ENCODE measurements at places on chromosomes 12 and 14.
A peak's percentile ranks its signal among the peaks of the same experiment; 100 is the strongest.

DNA sequence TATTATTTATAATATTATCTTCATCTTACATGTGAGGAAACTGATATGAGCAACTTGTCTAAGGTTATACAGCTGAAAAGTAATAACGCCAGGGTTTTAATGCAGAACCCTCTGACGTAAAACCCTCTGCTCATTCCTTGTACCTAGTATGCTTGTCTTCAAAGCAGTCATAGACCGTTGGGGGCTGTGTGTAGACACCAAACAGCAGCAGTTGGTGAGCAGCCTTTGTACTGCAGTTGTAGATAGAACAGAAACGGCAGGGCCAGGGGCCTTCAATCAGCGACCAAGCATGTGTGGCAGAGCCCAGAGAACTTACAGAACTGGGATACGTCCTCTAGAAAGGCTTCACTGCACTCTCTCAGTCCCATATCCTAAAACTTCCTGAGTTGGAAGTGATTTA is 28.1 kb downstream of the EVL start:
- no peak for DNase-seq

DNA sequence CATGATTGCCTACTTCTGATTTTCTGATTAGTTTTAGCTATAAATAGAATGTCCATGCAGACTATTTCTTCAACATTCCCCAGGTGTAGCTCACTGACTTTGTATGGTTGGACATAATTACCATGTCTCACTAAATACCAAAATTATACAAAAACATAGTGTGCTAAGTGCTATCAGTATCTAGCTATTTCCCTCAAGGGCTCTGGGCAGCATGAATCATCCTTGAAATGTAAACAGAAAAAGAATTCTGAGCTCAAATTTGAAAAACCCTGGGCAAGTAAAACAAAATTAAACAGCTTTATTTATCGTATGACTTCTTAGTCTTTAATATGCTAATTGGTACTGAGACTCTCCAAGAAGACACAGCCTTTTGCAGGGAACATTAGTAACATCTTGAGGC is 82.9 kb downstream of the SPATA7 start:
- no peak for DNase-seq

GRCh38 chr14:50941151-50941550 is 3.1 kb downstream of the PYGL start:
- no peak for DNase-seq

GRCh38 chr14:38593476-38593875 is 337.6 kb upstream of the CLEC14A start:
- no peak for DNase-seq

- no peak for DNase-seq
These were observed 9.4 kb upstream of the OSBPL8 start for GRCh38 chr12:76568888-76569551.

GRCh38 chr14:65496178-65496993 is 83.9 kb downstream of the FUT8 start:
- DNase-seq, result no peak

GRCh38 chr12:94602024-94602423 is 48.3 kb downstream of the TMCC3 start:
- DNase-seq, result no peak

DNA sequence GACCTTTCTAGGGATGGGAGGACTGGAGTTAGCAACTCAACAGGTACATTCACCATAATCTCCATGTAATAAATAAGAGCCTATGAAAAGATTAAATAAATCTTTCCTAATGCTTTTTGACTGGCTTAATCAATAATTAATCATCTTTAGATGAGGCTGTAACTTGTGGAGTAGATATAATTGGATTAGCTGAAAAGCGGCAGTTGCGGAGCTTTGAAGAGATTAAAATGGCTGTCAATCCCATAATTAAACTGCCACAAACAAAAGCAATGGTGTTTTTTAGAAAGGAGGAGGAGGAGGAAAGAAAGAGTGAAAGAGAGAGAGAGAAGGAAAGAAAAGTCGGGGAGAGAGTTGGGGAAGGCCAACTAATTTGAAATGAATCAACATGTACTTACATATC is 70.7 kb upstream of the TMEM263 start:
- DNase-seq, result no peak

DNA sequence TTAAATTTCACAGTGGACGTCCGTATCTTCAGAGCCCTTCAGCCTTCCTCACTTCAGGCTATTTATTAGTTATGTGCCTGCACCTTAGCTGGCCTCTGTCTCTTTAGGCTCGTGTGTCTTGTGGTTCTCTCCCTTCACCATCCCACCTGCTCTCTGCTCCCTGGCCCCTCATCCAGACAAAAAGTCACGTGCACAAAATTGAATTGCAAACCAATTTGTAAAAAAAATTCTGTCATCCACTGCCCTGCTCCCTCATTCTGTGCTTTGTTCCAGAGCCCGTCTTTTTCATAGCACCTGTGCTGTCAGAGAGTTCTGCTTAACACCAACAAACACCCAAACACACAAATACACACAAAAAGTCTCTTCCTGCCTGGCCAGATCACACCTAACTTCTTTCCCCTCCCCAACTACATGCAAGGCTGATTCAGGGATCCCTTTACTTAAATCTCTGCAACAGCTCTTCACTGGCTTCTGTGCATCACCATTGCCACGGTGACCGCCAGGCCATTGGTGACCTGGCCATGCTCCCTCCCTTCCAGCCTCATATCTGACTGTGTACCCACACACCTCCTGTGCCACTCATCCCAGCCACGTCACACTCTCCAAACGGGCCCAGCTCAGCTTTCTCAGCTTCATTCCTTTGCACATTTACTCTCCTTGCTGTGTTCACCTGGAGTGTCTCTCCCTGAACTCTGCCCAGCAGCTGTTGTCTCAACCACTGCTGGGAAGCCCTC is 205.7 kb downstream of the TTC8 start:
- DNase-seq, result no peak

GRCh38 chr12:52014567-52015530 is 8.1 kb downstream of the TAMALIN start:
- DNase-seq, result peak; percentile 34

DNA sequence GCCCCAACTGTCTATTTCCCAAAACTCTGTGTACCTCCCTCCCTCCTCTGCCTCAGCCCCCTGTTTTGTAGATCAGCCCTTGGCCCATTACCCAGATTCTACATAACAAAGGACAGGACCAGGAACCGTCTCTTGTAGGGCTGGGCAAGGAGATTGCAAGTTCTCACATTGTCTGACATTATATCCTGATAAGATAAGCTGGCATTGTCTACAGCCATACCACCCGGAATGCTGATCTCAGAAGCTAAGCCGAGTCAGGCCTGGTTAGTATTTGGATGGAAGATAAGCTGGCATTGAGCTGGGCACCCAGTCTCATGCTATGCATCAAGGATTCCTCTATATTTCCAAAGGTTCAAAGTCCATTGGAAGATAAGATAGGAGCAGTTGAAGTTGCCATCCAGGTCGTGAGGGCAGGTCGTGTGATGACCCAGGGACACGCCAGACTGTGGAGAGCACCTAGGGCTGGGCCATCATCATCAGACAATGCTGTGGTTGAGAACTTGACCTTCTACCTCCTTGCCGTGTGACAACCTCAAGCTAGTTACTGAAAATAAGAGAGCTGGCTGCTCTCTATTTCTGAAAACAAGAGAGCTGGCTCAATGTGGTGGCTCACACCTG is 29.5 kb downstream of the PHETA1 start:
- DNase-seq, result no peak

- DNase-seq, result no peak
These were observed 22.3 kb upstream of the PLEKHH1 start for GRCh38 chr14:67510836-67511235.

- DNase-seq, result no peak
These were observed 157.4 kb upstream of the FOXN3 start for GRCh38 chr14:89574420-89574819.

GRCh38 chr12:50016501-50017475 is 8.5 kb downstream of the RACGAP1 start:
- DNase-seq, result peak; percentile 33

DNA sequence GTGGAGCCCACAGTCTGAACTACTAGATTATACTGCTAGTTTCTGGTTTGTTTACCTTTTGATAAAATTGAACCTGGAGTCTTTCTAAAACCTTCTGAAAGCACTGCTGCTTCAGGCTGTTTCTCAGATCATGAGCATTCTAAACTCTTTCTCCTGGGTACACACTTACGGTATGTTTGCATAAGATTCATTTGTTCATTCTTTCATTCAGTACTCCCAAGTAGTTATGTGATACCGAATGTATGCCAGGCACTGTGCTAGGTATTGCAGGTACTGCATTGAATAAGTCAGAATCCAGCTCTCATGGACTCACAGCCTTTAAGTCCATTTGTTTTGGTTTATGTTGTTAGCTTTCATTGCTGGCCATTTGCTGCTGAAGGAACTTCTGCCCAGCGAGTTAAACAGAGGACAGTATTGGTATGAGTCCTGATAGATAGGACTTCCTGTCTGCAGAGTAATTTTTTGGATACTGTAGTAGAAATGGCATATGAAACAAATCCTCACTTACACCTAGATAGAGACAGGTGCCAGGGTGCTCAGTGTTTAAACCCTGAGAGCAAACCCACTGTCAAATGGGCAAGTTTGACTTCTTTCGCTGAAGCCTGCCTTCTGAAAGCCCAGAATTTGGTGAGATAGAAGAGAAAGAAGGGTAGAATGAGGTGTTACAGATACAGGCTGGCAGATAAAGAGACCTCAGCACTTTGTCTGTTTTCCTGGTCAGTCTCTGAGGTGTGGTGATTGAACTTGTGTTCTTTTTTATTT is 2.1 kb downstream of the SUSD6 start:
- no peak for DNase-seq

DNA sequence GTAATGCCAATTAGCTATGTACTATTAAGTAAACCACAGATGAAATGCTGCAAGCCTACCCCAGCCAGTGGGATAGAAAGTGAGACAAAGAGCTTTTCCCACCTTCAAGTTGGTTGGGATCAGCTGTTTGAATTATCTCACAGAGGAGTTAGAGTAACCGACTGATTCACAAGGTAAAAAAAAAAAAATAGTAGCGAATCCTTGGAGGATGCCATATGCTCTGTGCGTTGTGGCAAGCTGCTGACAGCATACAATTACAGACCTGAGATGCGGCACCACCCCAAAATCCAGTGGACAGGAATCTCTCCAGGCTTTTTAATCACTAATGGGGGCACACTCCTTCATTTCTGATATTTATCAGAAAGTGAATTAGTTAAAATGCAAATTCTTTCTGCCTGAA is 157.0 kb upstream of the RMST start:
- DNase-seq, result no peak

- no peak for DNase-seq
These were observed 10.0 kb downstream of the NUAK1 start for GRCh38 chr12:106128585-106129328.

GRCh38 chr12:120843472-120843871 is 60.7 kb downstream of the SPPL3 start:
- no peak for DNase-seq

GRCh38 chr14:105330491-105330895 is 15.9 kb downstream of the PACS2 start:
- DNase-seq, result no peak

DNA sequence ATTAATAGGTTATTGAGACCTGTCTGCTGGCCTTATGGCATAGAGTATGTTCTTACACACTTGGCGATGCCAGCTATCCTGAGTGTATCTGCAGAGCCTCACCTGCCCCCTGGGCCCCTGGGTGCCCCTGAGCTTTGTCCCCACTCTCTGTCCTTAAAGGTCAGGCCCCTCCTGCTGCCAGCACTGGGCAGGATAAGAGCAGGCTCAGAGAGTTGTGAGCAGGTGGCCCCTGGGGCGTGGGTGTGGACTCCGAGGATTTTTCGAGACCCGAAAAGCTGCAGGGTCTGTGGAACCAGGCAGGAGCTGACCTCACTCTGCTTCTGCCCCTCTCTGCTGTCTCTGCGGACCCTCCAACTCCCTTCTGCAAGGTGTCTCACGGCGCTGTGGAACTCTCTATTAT is 8.2 kb downstream of the HIP1R start:
- no peak for DNase-seq

DNA sequence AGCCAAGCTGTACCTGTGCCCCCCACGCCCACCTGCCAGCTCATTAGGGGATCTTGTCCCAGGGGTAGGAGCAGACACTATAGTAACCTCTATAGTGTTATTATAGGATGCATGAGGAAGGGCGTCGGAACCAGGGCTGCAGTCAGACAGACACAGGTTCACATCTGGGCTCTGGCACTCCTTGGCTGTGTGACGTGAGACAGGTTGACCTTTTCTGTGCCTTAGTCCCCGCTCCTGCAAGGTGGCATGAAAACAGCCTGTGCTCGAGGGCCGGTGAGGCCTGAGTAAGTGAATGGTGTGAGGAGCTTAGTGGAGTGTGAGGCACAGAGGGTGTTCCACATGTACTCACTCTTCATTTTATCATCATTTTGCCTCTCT is 19.0 kb downstream of the ASB2 start:
- DNase-seq, result no peak

DNA sequence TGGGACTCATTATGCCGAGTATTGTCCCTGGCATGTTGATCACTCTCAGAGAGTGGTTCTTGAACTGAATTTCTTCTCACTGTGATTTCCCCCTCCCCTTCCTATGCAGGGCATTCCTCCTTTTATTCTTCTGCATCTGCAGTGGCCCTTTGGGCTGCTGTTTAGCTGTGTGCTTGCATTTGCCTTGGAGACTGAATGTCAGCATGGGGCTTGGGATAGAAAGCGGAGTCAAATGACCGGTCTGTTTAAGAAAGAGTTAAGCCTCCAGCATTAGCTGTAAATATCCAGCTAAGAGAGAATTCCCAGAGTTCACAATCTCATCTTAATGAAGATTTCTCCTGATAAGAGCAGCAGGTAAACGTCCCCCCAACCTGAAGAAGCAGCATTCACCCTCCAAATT is 65.6 kb upstream of the RMST start:
- DNase-seq, result no peak

DNA sequence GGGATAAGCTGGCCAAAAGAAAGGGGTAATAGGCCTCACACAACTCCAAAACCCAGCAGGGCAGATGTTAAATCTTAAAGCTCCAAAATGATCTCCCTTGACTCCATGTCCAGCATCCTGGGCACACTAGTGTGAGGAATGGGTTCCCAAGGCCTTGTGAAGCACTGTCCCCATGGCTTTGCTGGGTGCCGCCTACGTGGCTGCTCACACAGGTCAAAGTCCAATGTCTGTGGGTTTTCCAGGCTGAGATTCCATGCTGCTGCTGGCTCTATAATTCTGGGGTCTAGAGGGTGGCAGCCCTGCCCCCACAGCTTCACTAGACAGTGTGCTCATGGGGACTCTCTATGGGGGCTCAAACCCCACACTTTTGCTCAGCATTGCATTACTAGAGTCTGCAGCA is 145.3 kb upstream of the GRIN2B start:
- DNase-seq, result no peak

- no peak for DNase-seq
These were observed 27.8 kb downstream of the GPHB5 start for GRCh38 chr14:63290741-63291430.

All from right kidney (tissue), 9 donors.